Activated naive CD4-positive, alpha-beta T cell treated with anti-CD3 and anti-CD28 coated beads, Interleukin-2, amount 50 U/mL, for 72 hours (primary cell): ENCODE measurements at places on chromosomes 3 and 15. TPM values are rescaled to one million over a fixed set of nuclear protein-coding genes. Genes with fewer than 3 reads are reported as not detected.

DNA sequence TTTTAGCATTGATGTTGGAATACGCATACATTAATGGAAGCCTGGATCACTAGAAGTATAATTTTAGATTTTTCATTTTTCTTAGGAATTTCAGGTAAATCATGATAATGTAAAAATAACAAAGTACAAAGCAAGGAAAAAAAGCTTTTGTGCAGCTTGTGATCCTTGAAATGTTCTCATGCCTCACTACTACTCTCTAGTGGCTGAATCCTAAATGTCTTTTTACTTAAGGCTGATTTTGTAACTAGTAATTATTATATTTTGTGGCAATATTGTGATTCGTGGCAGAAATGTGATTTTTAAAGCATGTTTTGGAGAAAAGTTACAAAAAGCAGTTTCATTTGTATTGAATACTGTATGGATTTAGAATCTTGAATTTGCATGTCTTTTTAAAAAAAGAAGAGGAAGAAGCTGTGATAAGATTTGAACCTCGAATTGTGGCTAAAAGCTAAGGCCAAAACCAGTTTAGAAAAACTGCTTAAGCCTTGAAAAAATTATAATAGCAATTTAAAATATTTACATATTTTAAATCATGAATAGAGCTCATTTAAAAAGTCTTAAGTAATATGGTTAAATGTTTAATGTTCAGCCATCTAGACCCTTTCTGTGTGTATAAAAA, 39.0 kb downstream of the U2SURP start:
- DNase-seq: no peak

GRCh38 chr15:26926081-26926480, 44.9 kb upstream of the GABRG3 start:
- DNase-seq: no peak

DNA sequence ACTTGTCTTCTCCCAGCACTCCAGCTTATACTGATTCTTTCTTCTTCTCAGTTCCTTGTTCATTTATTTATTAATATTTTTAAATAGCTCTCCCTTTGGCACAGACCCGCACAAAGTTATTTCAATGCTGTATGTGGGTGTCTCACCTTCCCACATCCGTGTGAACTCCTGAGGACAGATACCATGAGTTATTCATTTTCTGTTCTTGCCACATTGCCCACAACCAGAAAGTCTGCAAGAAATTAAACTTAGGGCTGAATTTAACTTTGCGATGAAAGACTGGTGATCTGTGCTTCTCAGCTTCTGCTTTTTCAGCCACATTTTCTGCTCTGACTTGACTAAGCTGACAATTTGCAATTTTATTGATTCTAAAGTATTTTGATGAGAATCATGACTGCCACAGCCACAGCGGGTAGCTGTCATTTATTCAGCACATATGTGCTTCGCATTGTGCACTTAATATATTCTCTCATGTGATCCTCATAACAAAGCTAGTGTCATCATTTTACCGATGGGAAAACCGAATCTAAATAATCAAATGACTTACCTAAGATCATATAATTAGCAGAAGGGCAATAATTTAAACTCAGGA, 569.8 kb downstream of the EDEM1 start:
- DNase-seq: no peak

DNA sequence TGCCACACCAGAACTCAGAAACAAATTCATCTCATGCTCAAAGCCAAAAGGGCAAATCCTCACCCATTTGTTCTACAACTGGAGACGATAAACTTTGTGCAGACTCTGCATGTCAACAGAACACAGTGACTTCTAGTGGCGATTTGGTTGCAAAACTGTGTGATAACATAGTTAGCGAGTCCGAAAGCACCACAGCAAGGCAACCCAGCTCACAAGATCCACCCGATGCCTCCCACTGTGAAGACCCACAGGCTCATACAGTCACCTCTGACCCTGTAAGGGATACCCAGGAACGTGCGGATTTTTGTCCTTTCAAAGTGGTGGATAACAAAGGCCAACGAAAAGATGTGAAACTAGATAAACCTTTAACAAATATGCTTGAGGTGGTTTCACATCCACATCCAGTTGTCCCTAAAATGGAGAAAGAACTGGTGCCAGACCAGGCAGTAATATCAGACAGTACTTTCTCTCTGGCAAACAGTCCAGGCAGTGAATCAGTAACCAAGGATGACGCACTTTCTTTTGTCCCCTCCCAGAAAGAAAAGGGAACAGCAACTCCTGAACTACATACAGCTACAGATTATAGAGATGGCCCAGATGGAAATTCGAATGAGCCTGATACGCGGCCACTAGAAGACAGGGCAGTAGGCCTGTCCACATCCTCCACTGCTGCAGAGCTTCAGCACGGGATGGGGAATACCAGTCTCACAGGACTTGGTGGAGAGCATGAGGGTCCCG, 199.7 kb downstream of the AKAP13 start:
- no peak for DNase-seq

Gene ZIC4
- not detected for total RNA-seq

Gene GP5
- 0.43 TPM for total RNA-seq

Gene GOLGA8J
- total RNA-seq: 0.41 TPM
